Lung microvascular endothelial cell (primary cell): ENCODE measurements at places on chromosomes 2 and 18. TPM values are rescaled to one million over a fixed set of nuclear protein-coding genes. Genes with fewer than 3 reads are reported as not detected.

The SMYD5 gene
- 9.4 and 11.1 TPM in 2 replicates for total RNA-seq

The LYPD1 gene
- total RNA-seq: 1.1 and 1.2 TPM in 2 replicates

The DPP4 gene
- total RNA-seq: 49.5 and 79.6 TPM in 2 replicates

- peak; percentile 87 for DNase-seq
Observed at GRCh38 chr2:10329880-10330699, 27.4 kb downstream of the HPCAL1 start.

DNA sequence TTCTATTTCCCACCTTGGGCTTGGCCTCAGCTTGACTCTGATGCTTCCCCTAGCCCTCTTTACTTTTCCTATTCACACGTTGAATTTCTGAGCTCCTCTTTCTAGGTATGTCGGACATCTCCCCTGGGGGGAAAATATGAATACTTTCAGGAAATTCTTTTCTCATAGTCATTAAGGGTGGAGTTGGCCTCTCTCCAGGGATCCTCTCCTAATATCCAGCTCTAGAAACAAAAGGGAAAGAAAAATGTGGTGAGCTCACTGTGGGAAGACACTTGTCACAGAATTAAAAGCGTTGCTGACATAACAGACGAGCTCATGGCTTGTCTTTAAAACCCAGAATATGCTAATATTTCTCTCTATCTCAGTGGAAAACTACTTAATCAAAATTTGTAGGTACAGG is 132.7 kb upstream of the MEX3C start:
- DNase-seq: peak; percentile 50

GRCh38 chr18:41199212-41199611 is 755.8 kb upstream of the PIK3C3 start:
- DNase-seq: no peak
